ENCODE measurements at places on chromosomes 16 and 17.

GRCh38 chr16:89476811-89477261 is 13.5 kb downstream of the ANKRD11 start:
- DNase-seq: no peak

DNA sequence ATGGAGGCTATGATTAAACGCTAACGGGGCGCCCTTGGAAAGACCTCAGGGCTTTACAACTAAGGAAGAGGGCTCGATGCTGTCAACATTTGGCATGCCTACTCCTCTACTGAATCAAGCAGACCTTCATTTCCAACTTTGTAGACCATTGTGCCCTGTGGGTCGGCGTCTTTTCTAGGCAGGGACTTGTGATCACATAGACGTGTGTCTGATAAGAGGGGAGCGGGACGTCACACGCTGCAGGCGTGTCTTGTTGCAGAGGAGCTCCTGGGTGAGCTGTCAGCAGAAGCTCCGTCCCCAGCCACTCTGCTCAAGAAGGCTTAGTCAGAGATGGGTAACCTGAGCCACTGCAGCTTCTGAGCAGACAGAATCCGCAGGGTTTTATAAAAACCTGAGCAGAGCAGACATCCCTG is 2.8 kb downstream of the MAPK8IP3 start:
- no peak for DNase-seq

- no peak for DNase-seq
These were observed 35.7 kb downstream of the KANSL1 start for GRCh38 chr17:46157443-46158062.

GRCh38 chr17:26807024-26807423 is 486.9 kb upstream of the WSB1 start:
- DNase-seq: no peak

GRCh38 chr17:80650751-80651518 is 106.3 kb downstream of the RPTOR start:
- no peak for DNase-seq

DNA sequence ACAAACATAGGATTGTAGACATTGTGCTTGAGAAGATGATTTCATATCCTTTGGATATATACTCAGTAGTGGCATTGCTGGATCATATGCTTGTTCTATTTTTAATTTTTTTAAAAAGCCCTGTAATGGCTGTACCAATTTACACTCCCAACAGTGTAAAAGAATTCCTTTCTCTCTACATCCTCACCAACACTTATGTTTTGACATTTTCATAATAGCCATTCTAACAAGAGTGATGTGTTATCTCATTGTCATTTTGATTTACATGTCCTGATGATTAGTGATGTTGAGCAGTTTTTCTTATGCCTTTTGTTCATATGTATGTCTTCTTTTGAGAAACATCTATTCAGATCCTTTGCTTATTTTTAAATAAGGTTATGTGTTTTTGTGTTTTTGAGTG is 1039.2 kb upstream of the GOT2 start:
- DNase-seq: no peak

DNA sequence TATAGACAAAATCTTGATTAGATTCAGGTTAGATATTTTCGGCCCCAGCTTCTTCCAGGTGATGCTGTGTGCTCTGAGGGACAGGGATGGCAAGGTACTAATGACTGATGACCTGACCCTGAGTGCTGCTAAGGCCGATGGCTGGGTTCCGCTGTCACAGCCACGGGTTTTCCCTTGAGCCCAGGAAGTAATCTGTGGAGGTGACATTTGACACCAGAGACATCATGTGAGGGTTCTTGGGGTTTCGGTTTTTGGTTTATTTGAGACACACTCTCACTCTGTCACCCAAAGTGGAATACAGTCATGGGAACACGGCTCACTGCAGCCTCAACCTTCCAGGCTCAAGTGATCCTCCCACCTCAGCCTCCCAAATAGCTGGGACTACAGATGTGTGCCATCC is 9.8 kb downstream of the OTOP3 start:
- DNase-seq: no peak

DNA sequence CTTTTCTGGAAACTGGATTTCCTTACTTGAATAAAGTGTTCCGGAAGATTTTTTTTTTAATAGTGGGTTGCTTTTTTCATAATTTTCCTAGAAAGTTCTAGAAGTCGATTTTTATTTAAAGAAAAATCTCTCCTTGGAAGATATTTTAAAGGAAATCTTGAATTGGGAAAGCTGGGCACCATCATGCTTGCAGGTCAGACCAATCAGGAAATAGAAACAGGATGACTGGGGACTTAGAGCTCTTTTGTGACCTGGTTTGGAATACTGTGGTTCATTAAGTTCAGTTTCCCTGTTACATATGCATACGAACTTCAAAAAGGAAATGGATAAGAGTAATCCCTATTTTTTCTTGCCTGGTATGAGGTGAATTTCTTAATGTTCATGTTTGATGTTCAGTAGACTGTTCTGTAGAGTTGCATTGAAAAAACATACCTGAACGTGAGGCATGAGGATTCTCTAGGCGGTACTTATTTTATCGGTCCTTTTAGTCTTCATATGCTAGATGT is 1.2 kb downstream of the NFATC3 start:
- DNase-seq: no peak

DNA sequence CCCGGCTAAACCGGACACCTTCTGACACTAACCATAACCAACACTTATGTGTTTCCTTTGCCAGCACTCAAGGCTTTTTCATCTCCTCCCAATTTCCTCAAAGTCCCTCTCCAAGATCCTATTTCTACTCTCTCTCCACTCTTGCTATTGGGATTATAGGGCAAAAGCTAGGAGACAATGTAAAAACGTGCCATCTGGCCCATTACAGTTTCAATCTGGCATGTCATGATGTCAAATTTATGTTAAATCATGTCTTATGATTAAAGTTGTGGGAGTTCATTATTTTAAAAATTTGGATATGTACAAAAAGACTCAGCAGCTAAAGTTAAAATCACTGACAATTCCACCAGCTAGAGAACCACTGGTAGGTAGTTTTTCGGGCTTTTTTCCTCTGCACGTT is 77.3 kb downstream of the ZFHX3 start:
- no peak for DNase-seq

GRCh38 chr16:85090873-85091521 is 21.3 kb downstream of the CIBAR2 start:
- no peak for DNase-seq

DNA sequence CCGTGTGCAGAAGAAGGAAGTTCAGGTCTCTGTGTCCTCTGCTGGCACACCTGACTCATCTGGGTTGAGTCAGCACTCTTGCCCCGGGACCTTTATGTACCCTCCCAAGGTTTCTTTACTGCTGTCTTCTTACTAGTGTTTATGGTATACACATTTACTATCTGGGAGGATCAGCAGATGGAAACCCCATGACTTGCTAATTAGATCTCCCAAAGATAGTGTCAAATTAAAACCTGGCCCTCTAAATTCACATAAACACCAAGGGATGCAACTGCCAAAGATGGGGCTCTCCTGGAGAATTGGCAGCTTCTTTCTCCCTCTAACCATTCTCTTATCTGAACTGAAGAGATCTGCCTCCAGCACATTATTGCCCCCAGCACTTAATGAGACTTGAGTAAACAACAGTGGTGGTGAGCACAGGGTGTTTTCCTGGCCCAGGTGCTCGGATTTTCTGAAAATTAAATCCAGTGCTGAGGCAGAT is 718.1 kb upstream of the SOX9 start:
- DNase-seq: no peak

DNA sequence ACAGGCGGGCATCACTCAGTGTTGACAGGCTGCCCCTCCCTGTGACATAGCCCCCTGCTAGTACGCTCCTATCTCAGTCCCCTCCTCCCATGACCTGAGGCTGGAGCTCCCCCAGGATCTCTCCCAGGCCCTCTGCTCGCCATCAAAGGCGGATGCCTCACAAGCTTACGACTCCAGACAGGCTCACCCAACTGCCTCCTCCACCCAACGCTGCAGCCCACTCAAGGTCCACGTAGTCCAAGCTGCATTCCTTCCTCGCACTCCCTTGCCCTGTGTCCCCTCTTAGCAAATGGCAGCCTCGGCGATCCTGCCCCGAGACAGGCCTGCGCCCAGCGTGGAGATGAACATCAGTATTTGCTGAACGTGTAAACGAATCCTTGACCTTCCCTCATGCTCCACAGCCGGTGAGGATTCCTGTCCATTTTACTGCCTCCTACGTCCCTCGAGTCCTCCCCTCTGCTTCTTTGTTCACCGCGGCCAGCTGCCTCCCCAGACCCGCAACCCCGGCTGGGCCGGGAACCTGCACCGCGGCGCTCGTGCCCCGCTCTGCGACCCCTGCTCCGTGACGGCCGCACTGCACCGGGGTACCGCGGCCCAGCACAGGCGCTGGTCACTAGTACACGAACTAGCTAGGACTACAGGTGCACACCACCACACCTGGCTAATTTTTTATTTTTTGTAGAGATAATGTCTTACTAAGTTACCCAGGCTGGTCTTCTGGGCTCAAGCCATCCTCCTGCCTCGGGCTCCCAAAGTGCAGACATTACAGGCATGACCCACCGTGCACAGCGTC is 838 bp upstream of the TMEM97 start:
- no peak for DNase-seq

- DNase-seq: no peak
These were observed 5.7 kb upstream of the VAT1L start for GRCh38 chr16:77782694-77783093.

GRCh38 chr17:35984140-35984539 is 2.4 kb downstream of the CCL14 start:
- DNase-seq: no peak

DNA sequence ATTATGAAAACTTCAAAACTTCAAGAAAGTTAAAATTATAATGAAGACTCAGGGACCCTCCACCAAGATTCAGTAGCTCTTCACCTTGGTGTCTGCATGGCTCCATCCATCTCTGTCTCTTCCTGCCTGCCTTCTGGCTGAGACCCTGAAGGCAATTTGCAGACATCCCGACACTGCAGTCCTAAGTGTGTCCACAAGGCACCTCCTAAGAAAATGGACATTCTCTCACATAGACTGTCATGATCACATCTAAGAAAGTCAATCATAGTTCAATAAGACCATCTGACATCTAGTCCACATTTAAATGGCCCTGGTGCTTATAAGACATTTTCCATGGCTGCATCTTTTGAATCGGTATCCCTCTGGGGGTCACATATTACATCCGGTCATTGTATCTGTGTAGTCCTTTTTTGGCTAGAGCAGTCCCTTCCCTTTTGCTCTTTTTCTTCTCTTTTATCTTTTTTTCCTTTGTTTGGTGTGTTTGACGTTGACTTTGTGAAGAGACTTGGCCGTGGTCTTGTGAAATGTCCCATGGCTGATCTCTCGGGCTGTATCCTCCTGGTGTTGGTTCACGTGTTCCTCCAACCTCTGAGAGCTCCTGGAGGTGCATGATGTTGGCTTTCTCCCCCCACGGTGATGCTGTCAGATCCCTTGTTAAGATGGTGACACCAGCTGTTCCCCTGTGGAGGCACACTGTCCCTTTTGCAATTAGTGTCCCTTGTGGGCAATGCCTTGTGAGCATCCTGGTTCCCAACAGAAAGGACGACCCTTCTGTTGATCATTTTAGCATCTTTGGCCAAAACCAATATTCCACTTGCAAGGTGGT is 5.0 kb upstream of the TNFRSF13B start:
- DNase-seq: no peak
